ENCODE measurements at places on chromosomes 2 and 18. TPM values are rescaled to one million over a fixed set of nuclear protein-coding genes. Genes with fewer than 3 reads are reported as not detected.

- no peak overlapping the region for H3K27ac ChIP-seq
- DNase-seq = no peak
- H3K36me3 ChIP-seq = no peaks in the 10 kb centered on the region
- no peak overlapping the region for H3K4me3 ChIP-seq
Observed at GRCh38 chr18:76053551-76053950, 441.5 kb downstream of the ZNF516 start.

DNA sequence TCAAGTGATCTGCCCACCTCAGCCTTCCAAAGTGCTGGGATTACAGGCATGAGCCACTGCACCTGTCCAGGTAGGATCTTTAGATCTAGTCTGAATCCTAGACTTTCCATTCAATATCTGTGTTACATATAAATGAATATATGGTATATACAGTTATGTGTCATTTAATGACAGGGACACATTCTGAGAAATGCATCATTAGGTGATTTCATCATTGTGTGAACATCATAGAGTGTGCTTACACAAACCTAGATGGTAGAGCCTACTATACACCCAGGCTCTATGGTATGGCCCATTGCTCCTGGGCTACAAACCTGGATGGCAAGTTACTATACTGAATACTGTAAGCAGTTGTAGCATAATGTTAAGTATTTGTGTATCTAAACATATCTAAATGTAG lies 15.5 kb upstream of the MGAT4A start:
- H3K36me3 ChIP-seq = no peaks in the 10 kb centered on the region
- no peaks in the 10 kb centered on the region for H3K27me3 ChIP-seq
- H3K4me1 ChIP-seq = peaks cover 4% of the 10 kb centered on the region
- no peak for DNase-seq
- H3K27ac ChIP-seq = no peak overlapping the region

DNA sequence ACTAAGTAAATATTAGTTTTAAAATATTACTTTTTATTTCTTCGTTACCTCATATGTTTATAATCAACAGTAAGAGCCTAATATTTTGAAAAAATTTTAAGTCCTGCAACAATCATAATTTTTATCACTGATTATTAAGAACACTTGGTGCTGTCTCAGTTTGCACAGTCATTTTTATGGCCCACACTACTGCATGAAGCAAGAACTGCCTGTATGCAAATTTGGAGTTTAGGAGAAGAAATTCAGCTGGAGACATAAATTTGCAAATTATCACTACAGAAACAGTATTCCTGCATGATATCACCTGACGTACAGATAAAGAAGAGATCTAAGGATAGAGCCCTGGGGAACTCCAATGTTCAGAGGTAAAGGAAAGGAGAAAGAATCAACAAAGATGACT lies 144.1 kb upstream of the RBBP8 start:
- H3K27me3 ChIP-seq = no peaks in the 10 kb centered on the region
- H3K36me3 ChIP-seq = no peaks in the 10 kb centered on the region
- no peak overlapping the region for H3K4me3 ChIP-seq

DNA sequence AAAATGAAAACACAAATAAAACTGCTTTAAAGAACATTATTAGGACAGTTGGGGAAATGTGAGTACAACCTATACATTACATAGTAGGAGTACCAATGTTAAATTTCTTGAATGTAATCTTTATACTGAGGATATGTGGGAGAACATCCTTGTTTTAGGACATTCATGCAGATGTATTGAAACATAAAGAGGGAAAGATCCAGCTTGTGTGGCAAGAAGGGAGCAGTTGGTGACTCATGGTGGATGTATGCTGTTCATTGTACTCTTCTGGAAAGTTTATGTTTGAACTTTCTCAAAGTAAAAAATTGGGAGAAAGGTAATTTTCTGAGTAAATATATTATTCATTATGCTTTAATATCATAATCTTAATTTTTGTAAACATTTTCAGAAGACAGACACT lies 132.1 kb upstream of the DLGAP1 start:
- H3K4me1 ChIP-seq = no peaks in the 10 kb centered on the region
- no peak overlapping the region for H3K4me3 ChIP-seq
- DNase-seq = no peak

Gene RAB17
- total RNA-seq = 61.5 TPM

DNA sequence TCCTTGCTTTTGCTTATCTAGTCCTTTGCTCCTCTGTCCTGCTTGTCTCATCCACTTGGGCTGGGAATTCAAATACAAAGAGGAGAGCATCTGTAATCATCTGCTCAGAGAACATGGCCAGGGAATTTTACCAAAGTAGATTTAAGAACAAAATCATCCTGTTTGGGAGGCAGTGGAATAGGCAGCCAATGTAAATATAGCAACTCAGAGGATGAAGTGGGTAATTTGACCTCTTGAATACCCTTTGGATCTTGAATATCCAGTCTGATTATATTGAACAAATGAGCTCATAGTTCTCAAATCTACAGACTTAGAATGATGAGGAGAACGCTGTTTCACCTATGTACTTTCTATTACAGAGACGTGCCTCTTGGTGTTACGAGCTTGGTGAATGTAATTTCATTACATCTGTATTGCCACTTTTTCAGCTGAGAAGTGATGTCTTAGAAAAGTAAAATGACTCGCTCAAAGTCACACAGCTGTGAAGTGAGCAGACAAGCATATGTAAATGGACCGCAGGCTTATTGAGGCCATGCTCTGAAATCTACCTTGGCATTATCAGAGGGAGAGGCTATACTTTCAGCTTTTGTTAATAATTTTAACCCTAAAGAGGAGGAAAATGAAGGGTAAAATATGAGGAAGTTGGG lies 266.3 kb downstream of the MTX2 start:
- DNase-seq = no peak
- no peaks in the 10 kb centered on the region for H3K4me1 ChIP-seq
- no peaks in the 10 kb centered on the region for H3K36me3 ChIP-seq
- H3K27me3 ChIP-seq = no peaks in the 10 kb centered on the region
- H3K4me3 ChIP-seq = no peak overlapping the region

GRCh38 chr2:181680937-181681811 lies 857 bp upstream of the NEUROD1 start:
- no peaks in the 10 kb centered on the region for H3K4me1 ChIP-seq
- no peaks in the 10 kb centered on the region for H3K27me3 ChIP-seq
- no peak overlapping the region for H3K27ac ChIP-seq
- no peak overlapping the region for H3K4me3 ChIP-seq
- no peaks in the 10 kb centered on the region for H3K36me3 ChIP-seq
